Thoracic aorta (tissue), 2 donors: ENCODE measurements at places on chromosomes 16 and 17.

- DNase-seq: no peak
These were observed 143.1 kb upstream of the KCNJ18 start for GRCh38 chr17:21549107-21549687.

DNA sequence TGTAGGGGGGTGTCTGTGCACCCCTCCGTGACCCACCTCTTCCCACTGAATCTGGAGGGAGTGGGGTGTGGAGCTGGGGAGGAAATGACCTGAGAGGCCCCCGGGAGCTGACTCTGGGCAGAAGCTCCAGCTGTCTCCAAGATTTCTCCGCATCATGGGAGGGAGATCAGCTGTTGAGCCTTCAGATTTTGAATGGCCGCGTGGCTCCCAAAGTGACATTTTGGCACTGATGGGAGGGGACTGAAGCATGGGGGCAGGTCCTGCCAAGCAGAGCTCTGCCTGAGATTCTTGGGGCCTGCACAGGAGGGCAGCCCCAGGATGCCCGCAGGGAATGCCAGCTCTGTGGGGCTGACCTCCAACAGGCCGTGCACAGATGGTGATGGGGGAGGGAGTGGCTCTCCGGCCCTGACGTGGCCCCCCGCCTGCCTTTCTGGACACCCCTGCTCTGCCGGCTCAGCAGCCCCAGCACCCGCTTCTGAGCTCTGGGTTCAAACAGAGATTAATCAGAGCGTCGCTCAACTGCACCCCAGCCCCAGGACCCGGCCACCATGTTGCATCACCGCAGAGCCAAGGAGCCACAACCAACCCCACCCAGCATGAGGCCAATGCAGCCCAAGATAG lies 25.3 kb upstream of the UBE2I start:
- no peak for DNase-seq

DNA sequence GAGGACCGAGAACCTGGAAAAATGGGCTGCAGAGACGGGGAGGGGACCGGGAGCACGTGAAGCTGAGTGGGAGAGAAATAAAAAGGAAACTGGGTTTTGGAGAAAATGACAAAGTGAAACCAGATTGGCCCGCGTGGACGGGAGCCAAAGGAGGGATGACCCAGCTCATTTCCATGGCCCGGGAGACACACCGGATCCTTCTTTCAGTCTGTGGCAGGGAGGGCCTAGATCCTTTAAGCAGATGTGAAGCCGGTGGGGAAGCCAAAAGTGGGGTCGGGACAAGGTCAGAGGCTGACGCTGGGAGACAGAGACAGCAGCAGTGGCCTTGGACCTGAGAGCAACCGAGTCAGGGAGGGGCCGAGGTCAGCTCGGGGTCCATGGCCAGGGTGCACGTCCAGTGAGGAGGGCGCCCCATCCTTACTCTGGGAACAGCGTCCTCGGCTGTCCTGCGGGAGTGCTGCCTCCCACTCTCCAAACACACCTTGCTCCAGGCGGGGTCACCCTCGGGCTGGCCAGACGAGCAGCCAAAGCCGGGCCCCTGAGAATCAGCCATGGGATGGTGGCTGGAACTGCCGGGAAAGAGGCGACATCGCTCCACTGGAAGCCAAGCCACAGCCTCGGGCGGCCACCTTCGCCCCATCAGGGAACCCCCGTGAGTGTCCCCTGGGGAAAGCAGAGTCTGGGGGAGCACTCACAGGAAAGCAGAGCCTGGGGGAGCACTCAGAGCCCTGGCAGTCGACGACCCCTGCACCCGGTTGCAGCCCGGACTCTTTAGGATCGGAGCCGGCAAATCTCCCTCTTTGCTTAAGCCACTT lies 17.3 kb downstream of the CA5A start:
- DNase-seq: no peak

GRCh38 chr17:79930877-79931816 lies 91.9 kb upstream of the CBX4 start:
- DNase-seq: no peak

- DNase-seq: no peak
These were observed 107.2 kb downstream of the USP32 start for GRCh38 chr17:60284709-60285108.

DNA sequence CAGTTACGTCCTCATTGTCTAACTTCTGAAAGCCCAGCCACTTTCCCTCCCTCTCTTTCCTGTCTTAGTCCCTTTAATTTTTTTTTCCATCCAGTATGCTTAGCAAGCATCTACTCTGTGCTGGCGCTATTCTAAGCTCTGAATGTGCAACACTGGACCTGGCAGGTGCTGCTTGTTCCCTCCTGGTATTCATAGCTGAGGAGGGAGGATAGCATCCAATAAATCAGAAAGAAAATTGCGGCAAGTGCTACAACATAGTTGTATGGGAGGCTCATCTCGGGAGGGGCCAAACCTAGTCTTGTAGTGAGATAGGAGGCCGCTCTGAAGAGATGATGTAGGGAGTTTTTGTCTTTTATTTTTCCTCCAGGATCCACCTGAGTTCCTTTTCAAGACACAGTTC lies 457.3 kb upstream of the HSBP1 start:
- no peak for DNase-seq

GRCh38 chr17:55421179-55421934 lies at the start of gene MMD:
Gene MMD (minus strand): TSS chr17:55421835. CDS start chr17:55421695, 140 bp downstream.
- no peak for DNase-seq

DNA sequence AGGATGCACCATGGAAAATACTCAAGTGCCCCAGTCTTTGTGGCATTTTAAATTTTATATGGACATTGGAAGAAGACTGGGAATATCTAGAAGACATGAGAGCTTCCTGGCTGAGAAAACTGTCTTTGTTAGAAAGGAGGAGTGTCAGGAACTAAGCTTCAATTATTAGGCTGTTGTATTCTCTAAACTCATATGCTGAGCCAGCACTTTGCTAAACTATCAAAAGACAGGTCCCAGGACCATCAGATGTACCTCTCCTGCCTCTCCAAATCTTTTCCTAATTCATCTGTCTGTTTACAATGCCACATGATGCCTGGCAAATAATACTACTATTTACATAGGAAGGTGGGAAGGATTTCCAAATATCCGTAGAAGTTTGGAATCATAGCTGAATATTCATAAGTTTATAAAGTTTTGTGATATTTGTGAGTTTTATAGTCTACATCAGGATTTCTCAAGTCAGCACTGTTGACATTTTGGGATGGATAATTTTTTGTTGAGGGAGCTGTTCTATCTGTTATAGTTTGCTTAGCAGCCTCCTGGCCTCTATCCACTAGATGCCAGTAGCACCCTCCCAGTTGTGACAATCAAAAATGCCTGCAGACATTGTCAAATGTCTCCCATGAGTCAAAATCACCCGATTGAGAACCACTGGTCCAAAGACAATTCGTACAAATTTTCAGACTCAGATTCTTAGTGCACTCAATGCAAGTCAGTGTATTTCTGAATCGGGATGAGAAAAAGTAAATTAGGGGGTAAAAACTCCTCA lies 61.2 kb upstream of the NETO2 start:
- no peak for DNase-seq
